ENCODE measurements at places on chromosomes 2 and 18.

DNA sequence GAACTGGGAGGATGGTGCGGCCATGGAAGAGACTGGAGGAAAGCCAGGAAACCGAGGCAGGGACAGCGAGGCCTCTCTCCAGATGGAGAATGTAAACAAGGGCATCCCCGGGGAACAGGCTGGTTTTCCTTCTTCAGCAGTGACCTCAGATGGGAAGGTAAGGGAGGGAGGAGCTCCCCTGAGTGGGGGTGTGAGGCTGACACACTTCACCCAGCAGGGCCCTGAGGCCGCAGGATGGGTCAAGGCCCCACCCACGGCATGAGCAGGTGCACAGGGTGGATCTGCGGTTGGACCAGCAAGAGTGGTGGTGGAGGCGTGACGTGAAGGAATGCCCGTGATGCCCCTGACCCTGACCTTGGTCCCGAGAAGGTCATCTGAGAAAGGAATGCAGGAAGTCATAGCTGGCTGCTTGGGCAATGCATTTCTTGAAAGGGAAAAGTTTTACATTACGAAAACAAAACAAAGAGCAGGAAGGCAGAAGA is 48.1 kb downstream of the ADCY3 start:
- no peaks in the 10 kb centered on the region for H3K27me3 ChIP-seq
- no peak overlapping the region for H3K4me3 ChIP-seq
- H3K27ac ChIP-seq, result no peak overlapping the region
- peaks cover 8% of the 10 kb centered on the region for H3K36me3 ChIP-seq

GRCh38 chr2:125730921-125731320 is 925.0 kb upstream of the GYPC start:
- no peaks in the 10 kb centered on the region for H3K4me1 ChIP-seq
- H3K36me3 ChIP-seq, result no peaks in the 10 kb centered on the region
- H3K27me3 ChIP-seq, result no peaks in the 10 kb centered on the region
- DNase-seq, result no peak
- no peak overlapping the region for H3K4me3 ChIP-seq
- no peak overlapping the region for H3K27ac ChIP-seq

- no peaks in the 10 kb centered on the region for H3K36me3 ChIP-seq
- no peak overlapping the region for H3K27ac ChIP-seq
- no peaks in the 10 kb centered on the region for H3K27me3 ChIP-seq
- DNase-seq, result no peak
- no peak overlapping the region for H3K4me3 ChIP-seq
Observed at GRCh38 chr2:147250652-147251356, 594.0 kb upstream of the ACVR2A start.

GRCh38 chr2:29117636-29118303 is 2.6 kb downstream of the CLIP4 start:
- no peak overlapping the region for H3K4me3 ChIP-seq
- no peaks in the 10 kb centered on the region for H3K27me3 ChIP-seq
- peaks cover 11% of the 10 kb centered on the region for H3K36me3 ChIP-seq
- H3K4me1 ChIP-seq, result peaks cover 16% of the 10 kb centered on the region
- no peak for DNase-seq

- H3K27me3 ChIP-seq, result peaks cover 6% of the 10 kb centered on the region
- H3K27ac ChIP-seq, result no peak overlapping the region
- H3K4me3 ChIP-seq, result peak overlapping the region; percentile 58
- DNase-seq, result no peak
- H3K4me1 ChIP-seq, result no peaks in the 10 kb centered on the region
Observed at GRCh38 chr2:191245869-191246531, 796 bp downstream of the MYO1B start.

GRCh38 chr2:172285010-172285621 is 142.3 kb upstream of the ITGA6 start:
- no peaks in the 10 kb centered on the region for H3K27me3 ChIP-seq
- peaks cover 6% of the 10 kb centered on the region for H3K4me1 ChIP-seq
- H3K36me3 ChIP-seq, result no peaks in the 10 kb centered on the region
- no peak overlapping the region for H3K4me3 ChIP-seq

- H3K4me3 ChIP-seq, result no peak overlapping the region
- DNase-seq, result no peak
- H3K27ac ChIP-seq, result no peak overlapping the region
- no peaks in the 10 kb centered on the region for H3K36me3 ChIP-seq
- no peaks in the 10 kb centered on the region for H3K27me3 ChIP-seq
Observed at GRCh38 chr18:26429535-26430226, 118.7 kb downstream of the KCTD1 start.

GRCh38 chr2:170262806-170263205 is 84.9 kb downstream of the MYO3B start:
- no peak overlapping the region for H3K4me3 ChIP-seq
- no peak overlapping the region for H3K27ac ChIP-seq
- H3K27me3 ChIP-seq, result no peaks in the 10 kb centered on the region
- H3K36me3 ChIP-seq, result no peaks in the 10 kb centered on the region

DNA sequence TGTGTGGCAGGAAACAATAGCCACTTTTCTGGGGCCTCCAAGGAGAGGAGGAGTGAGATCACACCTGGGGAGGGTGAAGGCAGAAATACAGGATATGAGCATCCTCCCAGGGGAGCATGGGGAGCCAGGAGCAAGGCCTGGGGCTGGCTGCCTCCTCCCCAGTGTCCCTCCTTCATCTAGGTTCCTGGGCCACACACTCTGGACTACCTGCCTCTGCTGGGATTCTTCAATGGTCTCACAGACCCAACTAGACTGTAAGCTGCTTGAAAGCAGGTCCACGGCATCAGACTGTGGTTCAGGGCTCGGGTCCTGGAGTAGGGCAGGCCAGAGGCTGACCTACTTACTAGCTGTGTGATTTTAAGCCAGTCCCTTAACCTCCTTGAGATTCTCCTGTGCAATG is 94.0 kb downstream of the MCFD2 start:
- H3K4me1 ChIP-seq, result no peaks in the 10 kb centered on the region
- no peaks in the 10 kb centered on the region for H3K27me3 ChIP-seq
- no peak overlapping the region for H3K27ac ChIP-seq
- no peak overlapping the region for H3K4me3 ChIP-seq
- DNase-seq, result no peak

DNA sequence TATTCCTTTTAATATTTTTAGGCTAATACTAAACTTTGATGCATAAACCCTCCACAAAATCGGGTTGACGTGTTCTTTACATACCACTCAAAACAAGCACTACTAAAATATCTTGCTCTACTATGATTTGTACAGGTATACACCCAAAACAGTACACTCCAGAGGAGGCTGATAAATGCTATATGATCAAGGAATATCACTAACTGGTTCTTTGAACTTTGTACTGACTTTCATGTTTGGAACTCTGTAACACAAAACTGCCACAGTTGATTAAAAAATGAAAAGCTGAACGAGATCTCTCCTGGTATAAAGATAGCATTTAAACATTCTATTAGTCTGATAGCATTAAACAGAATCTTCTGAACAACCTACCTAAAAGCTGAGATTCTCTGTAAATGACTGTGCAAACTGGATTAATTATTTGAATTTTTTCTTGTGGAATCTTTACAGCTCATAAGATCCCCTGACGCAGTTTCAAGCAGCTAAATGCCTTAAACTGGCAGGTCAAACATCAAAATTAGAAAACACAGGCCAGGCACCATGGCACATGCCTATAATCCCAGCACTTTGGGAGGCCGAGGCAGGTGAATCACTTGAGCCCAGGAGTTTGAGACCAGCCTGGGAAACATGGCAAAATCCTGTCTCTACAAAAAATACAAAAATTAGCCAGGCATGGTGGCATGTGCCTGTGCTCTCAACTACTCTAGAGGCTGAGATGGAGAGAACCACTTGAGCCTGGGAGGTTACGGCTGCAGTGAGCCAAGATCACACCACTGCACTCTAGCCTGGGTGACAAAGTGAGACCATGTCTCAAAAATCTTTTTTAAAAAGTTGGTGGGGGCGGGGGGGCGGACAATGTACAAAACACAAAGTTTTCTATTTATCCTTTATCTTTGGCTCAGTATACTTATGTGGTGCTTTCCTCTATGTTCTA is 150.6 kb downstream of the EXOC6B start:
- no peak overlapping the region for H3K27ac ChIP-seq
- DNase-seq, result no peak
- no peaks in the 10 kb centered on the region for H3K4me1 ChIP-seq
- H3K36me3 ChIP-seq, result no peaks in the 10 kb centered on the region
- H3K4me3 ChIP-seq, result no peak overlapping the region
- no peaks in the 10 kb centered on the region for H3K27me3 ChIP-seq

GRCh38 chr2:187826023-187826422 is 271.8 kb upstream of the TFPI start:
- H3K27ac ChIP-seq, result no peak overlapping the region
- H3K36me3 ChIP-seq, result no peaks in the 10 kb centered on the region
- no peak for DNase-seq
- H3K4me3 ChIP-seq, result no peak overlapping the region

DNA sequence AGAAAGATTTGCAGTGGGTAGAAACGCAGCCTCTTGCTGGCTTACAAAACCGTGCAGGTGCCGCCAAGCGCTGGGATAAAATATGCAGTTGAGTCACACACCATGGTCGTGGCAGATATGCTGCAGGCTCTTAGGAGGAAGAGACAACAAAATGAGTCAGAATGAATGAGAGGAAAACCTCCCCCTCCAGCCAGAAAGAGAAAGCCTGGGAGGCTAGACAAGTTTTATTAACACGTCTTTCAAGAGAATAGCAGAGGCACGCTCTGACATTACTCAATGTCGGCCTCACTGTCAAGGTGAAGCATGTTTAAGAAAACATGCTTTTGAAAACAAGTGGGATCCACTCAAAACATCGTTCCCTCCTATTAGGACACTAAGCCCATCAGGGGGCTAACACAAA is 37.1 kb upstream of the ZCCHC2 start:
- H3K27ac ChIP-seq, result no peak overlapping the region
- H3K36me3 ChIP-seq, result no peaks in the 10 kb centered on the region
- no peaks in the 10 kb centered on the region for H3K4me1 ChIP-seq
- H3K27me3 ChIP-seq, result no peaks in the 10 kb centered on the region

GRCh38 chr2:23510471-23510870 is 125.5 kb downstream of the KLHL29 start:
- no peak overlapping the region for H3K27ac ChIP-seq
- H3K27me3 ChIP-seq, result no peaks in the 10 kb centered on the region
- no peaks in the 10 kb centered on the region for H3K4me1 ChIP-seq
- no peaks in the 10 kb centered on the region for H3K36me3 ChIP-seq
- no peak for DNase-seq

DNA sequence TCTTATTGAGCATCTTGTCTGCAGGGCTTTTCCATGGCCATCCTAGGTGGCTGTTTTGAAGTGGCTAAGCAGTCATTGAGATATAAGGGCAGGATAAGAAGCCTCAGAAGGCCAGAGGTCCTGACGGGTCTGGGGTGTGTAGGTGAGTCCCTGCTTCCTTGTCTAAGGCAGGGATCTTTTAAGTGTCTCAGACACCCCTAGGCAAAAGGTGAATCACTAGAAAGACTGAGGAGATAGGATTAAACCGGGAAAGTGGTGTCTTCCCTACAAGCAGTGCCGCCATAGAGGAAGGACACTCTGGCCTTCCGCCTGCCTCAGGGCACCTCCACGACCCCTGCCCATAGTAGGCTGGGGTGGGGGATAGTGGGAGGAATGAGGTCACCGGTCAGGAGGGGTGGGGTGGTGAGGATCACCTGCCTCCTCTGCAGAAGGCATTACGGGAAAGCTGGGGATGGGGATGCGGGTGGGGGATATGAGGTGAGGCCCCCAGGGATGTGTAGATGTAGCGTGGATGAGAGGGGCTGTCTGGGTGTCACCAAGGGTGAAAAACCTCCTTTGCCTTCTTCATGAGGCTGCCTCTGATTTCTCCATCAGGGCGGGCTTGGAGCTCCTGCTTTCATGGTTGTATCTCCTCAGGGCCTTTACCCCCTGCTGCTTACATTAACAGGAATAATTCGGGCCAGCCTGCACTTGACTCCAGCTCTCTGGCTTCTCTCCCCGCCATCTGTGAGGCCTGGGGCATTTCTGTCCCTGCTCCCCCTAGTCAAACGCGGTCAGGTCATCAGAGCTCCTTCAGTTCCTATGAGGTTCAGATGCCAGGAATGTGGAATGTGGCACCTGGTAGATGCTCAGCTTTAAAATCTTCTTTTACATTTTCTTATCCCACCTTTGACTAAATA is 244.0 kb downstream of the DYSF start:
- H3K4me1 ChIP-seq, result no peaks in the 10 kb centered on the region
- no peak overlapping the region for H3K27ac ChIP-seq
- no peak for DNase-seq
- no peaks in the 10 kb centered on the region for H3K27me3 ChIP-seq
- no peaks in the 10 kb centered on the region for H3K36me3 ChIP-seq

DNA sequence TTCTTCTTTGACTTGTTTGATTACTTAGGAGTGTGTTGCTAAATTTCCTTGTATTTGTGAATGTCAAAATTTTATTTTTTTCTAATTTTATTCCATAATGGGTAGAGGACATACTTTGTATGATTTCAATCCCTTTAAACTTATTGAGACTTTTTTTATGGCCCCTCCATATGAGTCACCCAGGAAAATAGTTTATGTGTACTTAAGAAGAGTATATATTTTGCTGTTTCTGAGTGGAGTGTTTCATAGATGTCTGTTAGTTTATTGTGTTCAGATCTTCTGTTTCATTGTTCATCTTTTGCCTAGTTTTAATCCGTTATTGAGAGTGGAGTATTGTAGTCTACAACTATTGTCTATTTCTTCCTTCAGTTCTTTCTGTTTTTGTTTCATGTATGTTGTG is 81.9 kb downstream of the EPB41L5 start:
- no peak for DNase-seq
- no peaks in the 10 kb centered on the region for H3K27me3 ChIP-seq

GRCh38 chr18:42185486-42185885 is 230.5 kb downstream of the PIK3C3 start:
- no peak overlapping the region for H3K4me3 ChIP-seq
- no peak for DNase-seq
- no peaks in the 10 kb centered on the region for H3K36me3 ChIP-seq
- H3K27me3 ChIP-seq, result no peaks in the 10 kb centered on the region

DNA sequence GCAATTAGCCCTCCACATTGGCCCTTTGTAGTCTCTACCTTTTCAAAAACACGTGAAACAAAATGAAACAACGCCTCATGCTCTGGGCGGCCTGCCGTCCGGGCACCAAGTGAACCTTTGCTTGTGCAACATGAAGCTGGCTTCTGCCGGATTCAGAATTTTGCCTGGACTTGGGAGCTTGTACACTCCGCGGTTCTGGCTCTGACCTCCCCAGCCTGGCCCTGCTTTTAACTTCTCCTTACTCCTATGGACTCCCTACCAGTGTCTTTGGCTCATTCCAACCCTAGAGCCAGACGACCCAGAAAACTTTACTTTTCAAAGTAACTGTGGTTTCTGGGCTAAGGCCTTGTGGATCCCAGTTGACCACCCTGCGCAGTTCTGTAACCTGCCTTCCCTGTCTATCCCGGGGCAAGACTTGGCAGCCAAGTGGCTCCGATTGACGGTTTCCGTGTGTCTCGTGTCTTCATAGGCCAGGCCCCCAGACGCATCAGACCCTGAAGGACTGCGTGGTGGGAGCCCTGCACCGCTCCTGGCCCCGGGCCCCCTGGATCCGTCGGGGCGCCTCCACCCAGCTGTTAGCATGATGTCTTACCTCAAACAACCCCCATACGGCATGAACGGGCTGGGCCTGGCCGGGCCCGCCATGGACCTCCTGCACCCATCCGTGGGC is 1.9 kb downstream of the OTX1 start:
- H3K27ac ChIP-seq, result no peak overlapping the region
- H3K4me3 ChIP-seq, result no peak overlapping the region
- no peak for DNase-seq
- H3K4me1 ChIP-seq, result peaks cover 66% of the 10 kb centered on the region
- H3K36me3 ChIP-seq, result no peaks in the 10 kb centered on the region
